ENCODE measurements at places on chromosomes 2 and 18. TPM values are rescaled to one million over a fixed set of nuclear protein-coding genes. Genes with fewer than 3 reads are reported as not detected.

The BOLL gene
- not detected for total RNA-seq

The MC4R gene
- not detected for total RNA-seq

The SOCS6 gene
- total RNA-seq = 16.6 TPM

The UNC80 gene
- total RNA-seq = 1.8 TPM

The RMC1 gene
- total RNA-seq = 21.6 TPM

The TTN gene
- total RNA-seq = 10.4 TPM

The ALK gene
- 1.2 TPM for total RNA-seq

The ZNF892 gene
- 9.9 TPM for total RNA-seq

The EVA1A gene
- not detected for total RNA-seq

The LYPD6B gene
- total RNA-seq = not detected

The CCDC150 gene
- not detected for total RNA-seq

The SERPINB2 gene
- not detected for total RNA-seq

The PRSS56 gene
- total RNA-seq = not detected

The SERPINB13 gene
- total RNA-seq = not detected

The GALNT3 gene
- total RNA-seq = 0.41 TPM

The POMC gene
- 21.0 TPM for total RNA-seq

The LIMS2 gene
- 125 TPM for total RNA-seq

The FAM124B gene
- total RNA-seq = 0.81 TPM

The RAB11FIP5 gene
- total RNA-seq = 15.3 TPM

The ATOH8 gene
- 20.6 TPM for total RNA-seq

The VIT gene
- 4.8 TPM for total RNA-seq

The RFX8 gene
- total RNA-seq = not detected

The RAMP1 gene
- 324 TPM for total RNA-seq

The RESP18 gene
- total RNA-seq = not detected

All from sigmoid colon (tissue), 7 donors.